Heart right ventricle (tissue), 16 donors: ENCODE measurements at places on chromosomes 6 and 20. TPM values are rescaled to one million over a fixed set of nuclear protein-coding genes. Genes with fewer than 3 reads are reported as not detected.
A peak's percentile ranks its signal among the peaks of the same experiment; 100 is the strongest.

GRCh38 chr6:155319902-155320301 lies 5.6 kb upstream of the TFB1M start:
- DNase-seq = no peak

DNA sequence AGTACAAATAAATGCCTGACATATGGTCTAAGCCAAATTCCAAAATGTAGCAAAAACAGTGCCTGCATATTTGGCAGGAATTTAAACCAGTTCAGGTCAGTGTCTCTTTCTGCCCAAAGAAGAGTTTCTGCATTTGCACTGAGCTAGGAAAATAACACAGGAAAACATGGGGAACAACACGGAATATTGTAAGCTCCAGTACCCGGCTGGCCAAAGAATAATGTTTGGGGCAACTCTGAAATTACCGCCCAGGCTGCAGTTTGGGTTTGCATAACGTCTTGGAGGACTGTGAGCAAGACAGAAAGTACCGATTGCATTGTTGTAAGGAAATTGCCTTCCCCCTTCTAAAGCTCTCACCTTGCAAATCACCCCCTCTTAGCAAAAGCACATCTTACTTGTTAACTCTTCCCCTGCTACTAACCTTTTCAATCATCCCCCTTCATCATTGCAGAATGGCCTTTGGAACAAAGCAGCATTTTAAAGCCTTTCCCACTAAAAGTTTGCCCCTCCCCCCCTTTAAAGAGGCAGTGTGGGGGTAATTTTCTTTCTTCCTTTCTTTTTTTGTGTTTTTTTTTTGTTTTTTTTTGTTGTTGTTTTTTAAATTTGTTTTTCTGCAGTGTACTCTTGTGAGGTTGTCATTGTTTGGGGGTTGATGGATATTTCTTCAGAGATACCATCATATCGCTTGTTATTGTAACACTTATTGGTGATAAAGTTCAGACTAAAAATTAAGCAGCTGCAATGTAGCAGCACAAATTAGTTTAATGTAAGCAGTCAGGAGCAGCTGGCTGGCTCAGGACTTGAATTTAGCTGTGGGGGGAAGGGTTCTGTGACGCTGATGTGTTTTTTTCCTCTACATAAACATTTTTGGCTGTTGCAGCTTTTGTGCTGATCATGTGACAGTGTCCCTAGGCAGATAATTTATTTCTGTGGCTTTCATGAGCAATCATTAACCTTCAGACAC lies 100.0 kb upstream of the CITED2 start:
- DNase-seq = peak; percentile 16

GRCh38 chr20:32495949-32496348 lies 89.2 kb downstream of the NOL4L start:
- no peak for DNase-seq

DNA sequence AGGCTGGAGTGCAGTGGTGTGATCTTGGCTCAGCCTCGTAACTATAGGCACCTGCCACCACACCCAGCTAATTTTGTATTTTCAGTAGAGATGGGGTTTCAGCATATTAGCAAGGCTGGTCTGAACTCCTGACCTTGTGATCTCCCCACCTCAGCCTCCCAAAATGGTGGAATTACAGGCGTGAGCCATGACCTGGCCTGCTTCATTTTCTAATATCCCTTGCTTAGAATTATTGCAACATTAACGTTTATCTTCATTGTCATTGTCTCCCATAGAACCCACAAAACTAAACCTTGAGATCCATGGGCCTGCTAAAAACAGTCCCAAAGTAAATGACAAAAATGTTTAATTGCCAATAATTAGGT lies 6.1 kb downstream of the EEF1A1 start:
- no peak for DNase-seq

DNA sequence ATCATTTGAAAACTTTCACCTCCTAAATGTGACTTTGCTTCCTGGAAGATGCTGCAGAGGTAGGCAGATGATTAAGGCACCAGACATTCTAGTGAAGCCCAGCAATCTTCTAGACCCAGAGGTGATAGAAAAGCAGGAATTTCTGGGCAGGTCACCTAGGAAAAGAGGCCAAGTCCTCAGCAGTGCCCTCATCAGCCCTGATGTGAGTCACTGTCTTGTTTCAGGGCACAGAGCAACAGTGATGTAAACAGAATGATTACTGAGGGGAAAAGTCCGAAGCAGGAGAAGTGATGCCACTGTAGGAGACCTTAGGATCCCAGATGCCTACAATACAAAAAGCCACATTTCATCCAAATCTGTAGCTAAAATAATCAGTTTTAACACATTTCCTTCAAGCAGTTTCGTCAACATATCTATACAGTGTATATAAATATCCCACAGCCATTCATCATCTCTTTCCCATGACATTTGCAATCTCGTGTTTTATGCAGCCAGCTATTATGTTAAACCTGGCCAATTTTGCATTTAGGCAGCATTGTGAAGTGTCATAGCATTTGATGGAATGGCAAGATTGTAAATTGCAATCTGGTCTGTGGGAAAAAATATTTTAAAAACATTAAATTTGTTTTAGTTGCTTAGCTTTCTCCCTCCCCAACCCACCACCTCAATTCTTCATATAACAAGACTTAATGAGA lies 401.2 kb upstream of the RNF217 start:
- DNase-seq = no peak

- no peak for DNase-seq
Measured at GRCh38 chr6:17115251-17116116, 13.6 kb downstream of the STMND1 start.

DNA sequence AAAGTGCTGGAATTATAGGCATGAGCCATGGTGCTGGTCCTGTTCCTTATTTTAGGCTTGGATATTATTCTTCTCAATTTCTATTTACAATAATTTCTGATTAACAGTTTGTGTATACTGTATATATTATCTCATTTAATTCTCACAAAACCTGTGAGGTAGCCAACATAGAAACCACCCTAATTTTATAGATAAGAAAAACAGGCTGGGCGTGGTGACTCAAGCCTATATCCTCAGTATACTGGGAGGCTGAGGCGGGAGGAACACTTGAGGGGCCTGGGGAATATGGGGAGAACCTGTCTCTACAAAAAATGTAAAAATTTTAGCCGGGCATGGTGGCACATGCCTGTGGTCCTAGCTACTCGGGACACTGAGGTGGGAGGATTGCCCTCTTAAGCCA lies 3.8 kb upstream of the AFG1L start:
- DNase-seq = no peak

TENT5A gene
- total RNA-seq = 41.5 TPM

IPCEF1 gene
- total RNA-seq = 1.3 TPM

ZNF165 gene
- 0.45 TPM for total RNA-seq

ATXN1 gene
- 39.2 TPM for total RNA-seq

GRM4 gene
- not detected for total RNA-seq
